ENCODE measurements at places on chromosomes 5 and 9.

DNA sequence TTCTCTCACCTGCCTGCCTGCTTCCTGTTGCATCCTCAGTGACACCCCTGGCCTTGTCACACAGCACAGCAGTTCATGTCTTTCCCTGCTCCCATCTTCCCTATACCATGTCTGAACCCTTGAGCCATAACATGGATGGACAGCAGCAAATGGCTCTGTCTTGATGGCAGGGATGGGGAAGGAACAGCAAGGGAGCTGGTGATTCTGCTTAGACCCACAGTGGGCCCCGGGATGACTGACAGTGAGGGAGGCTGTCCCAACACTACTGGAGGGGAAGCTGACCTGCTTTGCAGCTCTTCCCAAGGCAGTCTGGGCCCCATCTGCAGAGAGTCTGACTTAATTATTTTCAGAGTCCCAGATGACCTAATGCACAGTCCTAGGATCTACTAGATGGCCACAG is 48.2 kb downstream of the MARCHF3 start:
- H3K4me1 ChIP-seq, result no peaks in the 10 kb centered on the region
- H3K27me3 ChIP-seq, result no peaks in the 10 kb centered on the region
- no peaks in the 10 kb centered on the region for H3K36me3 ChIP-seq
- no peak overlapping the region for H3K27ac ChIP-seq
- no peak overlapping the region for H3K4me3 ChIP-seq

DNA sequence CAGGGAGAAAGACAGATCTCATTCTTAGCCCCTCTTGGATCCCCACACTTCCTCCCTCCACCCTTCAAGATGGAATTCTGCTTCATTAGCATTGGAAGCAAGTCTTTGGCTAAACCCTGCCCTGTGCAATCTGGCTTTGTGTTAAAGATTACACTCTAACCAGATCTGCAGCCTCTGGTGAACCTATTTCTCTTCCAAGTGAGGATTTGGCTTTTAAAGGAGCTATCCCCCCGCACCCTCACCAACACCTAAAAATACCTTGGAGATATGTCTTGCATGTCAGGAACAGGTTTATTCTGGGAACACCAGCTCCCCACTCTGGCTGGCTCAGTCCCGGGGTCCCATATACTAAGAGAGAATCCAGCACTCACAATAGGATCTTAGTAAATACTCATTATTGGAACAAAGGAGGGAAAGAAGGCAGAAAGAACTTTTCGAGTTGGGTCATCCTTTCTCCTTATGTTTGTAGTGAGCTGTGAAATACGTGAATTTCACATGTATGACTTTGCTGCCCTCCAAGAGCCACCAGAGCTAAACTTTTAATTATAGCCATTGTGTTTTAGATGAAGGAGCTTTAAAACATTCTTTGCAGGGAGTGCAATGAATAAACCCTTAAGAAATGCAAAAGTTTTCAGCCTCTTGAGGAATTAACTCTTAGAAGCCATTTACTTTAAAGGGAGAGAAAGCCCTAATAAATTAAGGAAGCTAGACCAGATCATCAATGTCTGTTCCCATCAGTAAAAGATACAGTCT is 53.7 kb upstream of the HRH2 start:
- H3K27me3 ChIP-seq, result no peaks in the 10 kb centered on the region
- H3K4me3 ChIP-seq, result no peak overlapping the region
- DNase-seq, result no peak
- H3K27ac ChIP-seq, result peak overlapping the region; percentile 28
- peaks cover 1% of the 10 kb centered on the region for H3K4me1 ChIP-seq

- H3K4me3 ChIP-seq, result no peak overlapping the region
- no peaks in the 10 kb centered on the region for H3K27me3 ChIP-seq
- H3K27ac ChIP-seq, result no peak overlapping the region
- no peaks in the 10 kb centered on the region for H3K4me1 ChIP-seq
- H3K36me3 ChIP-seq, result no peaks in the 10 kb centered on the region
- peak; percentile 88 for DNase-seq
Observed at GRCh38 chr9:106286249-106286648, 576.7 kb upstream of the ZNF462 start.

DNA sequence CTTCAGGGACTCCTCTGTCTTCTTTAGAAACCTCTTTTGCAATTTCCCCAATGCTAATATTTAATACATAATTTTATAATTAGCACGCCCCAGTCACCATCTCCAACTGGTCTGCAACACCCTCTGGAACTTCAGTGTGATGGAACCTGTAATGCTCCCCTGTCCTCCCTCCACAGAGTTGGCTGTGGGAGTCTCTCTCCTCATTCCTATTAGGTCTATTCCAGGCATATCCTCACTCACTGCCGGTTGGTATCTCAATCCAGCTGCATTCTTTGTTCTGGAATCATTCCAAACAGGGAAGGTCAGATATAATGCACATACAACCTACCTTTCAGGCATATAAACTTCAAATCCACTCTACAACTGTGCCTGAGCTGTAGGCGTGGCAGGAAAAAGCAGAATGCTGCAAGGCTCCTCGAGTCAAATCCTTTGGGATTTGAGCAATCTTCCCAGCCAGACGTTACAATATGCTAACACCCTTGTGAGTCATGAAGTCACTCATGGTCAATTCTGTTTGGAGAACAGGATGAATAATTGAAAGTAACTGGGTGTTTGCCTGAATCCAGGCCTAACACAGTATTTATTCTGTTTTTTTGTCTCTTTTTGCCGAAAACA is 293.8 kb downstream of the CWC27 start:
- H3K4me1 ChIP-seq, result no peaks in the 10 kb centered on the region
- H3K36me3 ChIP-seq, result no peaks in the 10 kb centered on the region
- H3K27me3 ChIP-seq, result no peaks in the 10 kb centered on the region
- peak; percentile 58 for DNase-seq

DNA sequence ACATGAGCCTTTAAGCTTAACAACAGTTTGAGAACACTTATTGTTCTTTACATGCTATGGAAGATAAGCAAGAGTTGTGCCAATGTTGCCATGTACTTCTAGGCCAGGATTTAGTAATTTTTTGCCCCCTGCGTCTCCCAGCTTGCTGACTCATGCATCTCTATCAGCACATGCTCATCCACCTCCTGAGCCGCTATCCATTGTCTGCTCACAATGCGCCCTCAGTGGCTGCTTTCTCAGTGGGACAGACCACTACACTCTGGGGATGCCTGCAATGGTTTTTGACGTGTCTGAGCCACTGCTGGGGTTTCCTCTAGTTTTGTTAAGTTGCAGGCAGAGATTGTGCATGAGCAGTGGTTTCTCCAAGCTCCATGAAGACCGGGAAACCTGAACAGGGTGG is 50.9 kb upstream of the PHF2 start:
- peak; percentile 25 for DNase-seq

DNA sequence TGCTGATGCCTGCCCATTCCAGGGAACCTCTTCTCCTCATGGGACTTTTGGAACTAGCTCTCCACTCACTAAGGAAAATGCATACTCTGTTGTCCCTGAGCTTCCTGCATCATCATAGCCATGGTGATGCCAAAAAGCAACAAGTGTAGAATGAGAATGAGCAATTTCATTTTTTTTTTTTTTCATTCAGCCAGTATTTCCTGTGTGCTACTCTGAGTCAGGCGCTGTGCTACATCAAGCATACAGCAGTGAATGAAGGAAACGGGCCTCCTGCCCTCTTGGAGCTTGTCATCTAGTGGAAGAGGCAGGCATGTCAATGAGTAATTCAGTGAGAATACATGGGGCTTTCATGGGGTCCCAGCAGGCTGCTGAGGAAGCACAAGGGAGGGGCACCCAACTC is 483.1 kb downstream of the BNC2 start:
- no peak overlapping the region for H3K4me3 ChIP-seq
- H3K36me3 ChIP-seq, result no peaks in the 10 kb centered on the region
- no peak for DNase-seq
- no peak overlapping the region for H3K27ac ChIP-seq

- H3K4me3 ChIP-seq, result no peak overlapping the region
- no peaks in the 10 kb centered on the region for H3K27me3 ChIP-seq
- no peak for DNase-seq
- no peak overlapping the region for H3K27ac ChIP-seq
- H3K4me1 ChIP-seq, result no peaks in the 10 kb centered on the region
Observed at GRCh38 chr9:19828576-19829109, 39.8 kb upstream of the SLC24A2 start.

- no peak for DNase-seq
- no peaks in the 10 kb centered on the region for H3K36me3 ChIP-seq
- H3K27ac ChIP-seq, result no peak overlapping the region
- H3K4me1 ChIP-seq, result no peaks in the 10 kb centered on the region
Observed at GRCh38 chr5:172954751-172955159, 4.5 kb upstream of the RPL26L1 start.

DNA sequence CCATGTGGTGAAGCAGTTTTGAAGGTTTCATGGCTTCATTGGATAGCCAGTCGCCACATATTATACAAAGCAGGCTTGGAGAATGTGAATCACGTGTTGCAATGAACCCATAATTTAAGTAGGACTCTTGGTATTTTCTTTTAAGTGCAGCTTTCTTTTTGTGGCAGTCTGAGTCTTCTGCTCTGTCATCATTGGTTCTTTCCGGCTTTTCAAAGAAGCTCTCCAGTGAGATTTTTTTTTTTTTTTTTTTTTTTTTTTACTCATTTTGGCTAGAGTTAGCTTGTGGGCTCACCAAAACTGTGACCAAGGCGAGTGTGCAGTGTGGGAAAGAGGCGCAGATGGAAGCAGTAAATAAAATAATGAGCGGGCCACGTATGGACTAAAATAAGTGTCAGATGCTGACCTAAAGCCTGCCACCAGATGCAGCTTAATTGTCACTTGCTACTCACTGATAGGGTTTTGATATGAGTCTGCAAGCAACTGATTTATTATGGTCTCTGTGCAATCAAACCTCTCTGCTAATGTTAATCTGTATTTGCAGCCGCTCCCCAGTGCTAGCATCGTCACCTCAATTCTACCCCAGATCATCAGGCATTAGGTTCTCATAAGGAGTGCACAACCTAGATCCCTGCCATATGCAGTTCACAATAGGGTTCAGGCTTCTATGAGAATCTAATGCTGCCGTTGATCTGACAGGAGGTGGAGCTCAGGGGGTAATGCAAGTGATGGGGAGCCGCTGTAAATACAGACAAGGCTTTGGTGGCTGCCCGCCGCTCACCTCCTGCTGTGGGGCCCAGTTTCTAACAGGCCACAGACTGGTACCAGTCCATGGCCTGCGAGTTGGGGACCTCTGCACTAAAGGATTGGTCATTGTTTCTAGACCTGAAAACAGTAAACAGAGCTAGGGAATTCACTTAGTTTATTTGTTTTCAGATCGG is 45.5 kb upstream of the LARP1 start:
- no peaks in the 10 kb centered on the region for H3K36me3 ChIP-seq
- peaks cover 7% of the 10 kb centered on the region for H3K4me1 ChIP-seq
- no peak overlapping the region for H3K4me3 ChIP-seq
- no peak for DNase-seq
- no peak overlapping the region for H3K27ac ChIP-seq

DNA sequence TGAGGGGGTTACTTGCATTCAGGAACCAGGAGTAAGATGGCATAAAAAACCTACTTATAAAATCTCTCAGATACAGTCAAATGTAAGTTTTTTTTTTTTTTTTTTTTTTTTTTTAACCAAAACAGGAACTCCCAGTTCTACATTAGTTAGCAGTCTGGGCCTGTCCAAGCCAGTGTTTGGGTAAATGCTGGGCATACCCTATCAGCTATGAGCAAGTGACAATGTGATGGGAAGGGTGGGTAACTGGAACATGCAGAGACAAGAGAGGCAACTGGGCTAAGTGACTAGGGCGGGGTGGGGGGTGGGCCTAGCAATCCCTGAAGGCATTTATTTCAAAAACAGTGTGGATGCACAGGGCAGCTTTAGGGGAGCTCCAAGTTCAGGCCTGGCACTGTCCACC is 2.3 kb downstream of the NMRK1 start:
- H3K4me1 ChIP-seq, result peaks cover 11% of the 10 kb centered on the region
- H3K4me3 ChIP-seq, result no peak overlapping the region
- H3K27ac ChIP-seq, result no peak overlapping the region
- no peaks in the 10 kb centered on the region for H3K36me3 ChIP-seq
- H3K27me3 ChIP-seq, result no peaks in the 10 kb centered on the region
- no peak for DNase-seq

GRCh38 chr5:138449501-138450239 is 10.8 kb downstream of the REEP2 start:
- DNase-seq, result peak; percentile 84
- H3K27me3 ChIP-seq, result no peaks in the 10 kb centered on the region
- H3K27ac ChIP-seq, result no peak overlapping the region
- no peak overlapping the region for H3K4me3 ChIP-seq

DNA sequence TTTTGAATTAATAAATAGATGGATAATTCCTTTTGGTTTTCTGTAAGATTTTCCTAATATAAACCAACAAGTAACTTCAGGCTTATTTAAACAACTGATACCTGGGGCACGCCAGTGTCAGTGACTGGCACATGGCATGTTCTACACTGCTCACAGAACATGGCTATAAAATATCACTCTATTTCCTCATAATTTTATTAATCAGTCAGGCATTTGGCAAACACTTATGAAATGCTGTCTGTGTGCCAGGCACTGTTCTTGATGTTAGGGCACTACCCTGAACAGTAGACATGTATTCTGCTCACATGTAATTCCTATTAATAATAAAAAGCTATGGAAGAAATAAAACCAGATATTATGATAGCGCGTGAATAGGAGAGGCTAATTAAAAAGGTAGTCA is 661.0 kb downstream of the DTWD2 start:
- H3K27ac ChIP-seq, result no peak overlapping the region
- H3K4me1 ChIP-seq, result no peaks in the 10 kb centered on the region
- H3K36me3 ChIP-seq, result no peaks in the 10 kb centered on the region
- H3K27me3 ChIP-seq, result no peaks in the 10 kb centered on the region
- DNase-seq, result no peak

GRCh38 chr5:58938563-58939424 is 355.9 kb downstream of the RAB3C start:
- H3K27me3 ChIP-seq, result no peaks in the 10 kb centered on the region
- no peak overlapping the region for H3K27ac ChIP-seq
- DNase-seq, result no peak
- H3K36me3 ChIP-seq, result no peaks in the 10 kb centered on the region
- H3K4me1 ChIP-seq, result no peaks in the 10 kb centered on the region

DNA sequence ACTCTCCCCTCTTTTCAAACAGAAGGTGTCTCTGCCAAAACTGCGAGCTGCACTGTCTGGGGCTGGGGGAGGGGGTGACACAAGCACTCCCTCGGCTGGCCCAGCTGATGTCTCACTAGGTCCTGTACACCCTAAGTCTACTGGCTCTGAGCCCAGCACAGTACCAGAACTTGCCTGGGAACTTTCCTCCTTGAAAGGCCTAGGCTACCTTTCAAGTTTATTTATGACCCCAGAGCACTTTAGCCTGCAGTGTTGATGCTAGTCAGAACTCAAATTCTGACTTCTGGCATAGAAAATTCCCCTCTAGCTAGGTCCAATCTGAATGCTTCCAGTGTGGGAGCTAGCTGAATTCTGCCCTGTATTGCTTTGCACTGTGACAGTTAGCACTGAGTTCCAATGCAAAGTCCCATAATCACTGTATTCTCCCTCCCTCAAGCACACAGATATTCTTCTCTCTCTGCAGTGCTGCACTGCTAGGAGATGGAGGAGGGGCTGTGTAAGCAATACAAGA is 10.5 kb downstream of the LURAP1L start:
- H3K27ac ChIP-seq, result no peak overlapping the region
- H3K4me1 ChIP-seq, result no peaks in the 10 kb centered on the region
- DNase-seq, result no peak
- H3K36me3 ChIP-seq, result no peaks in the 10 kb centered on the region
- H3K27me3 ChIP-seq, result no peaks in the 10 kb centered on the region
